Left renal cortex interstitium (tissue), 4 donors: ENCODE measurements at places on chromosomes 4 and X. TPM values are rescaled to one million over a fixed set of nuclear protein-coding genes. Genes with fewer than 3 reads are reported as not detected.

DNA sequence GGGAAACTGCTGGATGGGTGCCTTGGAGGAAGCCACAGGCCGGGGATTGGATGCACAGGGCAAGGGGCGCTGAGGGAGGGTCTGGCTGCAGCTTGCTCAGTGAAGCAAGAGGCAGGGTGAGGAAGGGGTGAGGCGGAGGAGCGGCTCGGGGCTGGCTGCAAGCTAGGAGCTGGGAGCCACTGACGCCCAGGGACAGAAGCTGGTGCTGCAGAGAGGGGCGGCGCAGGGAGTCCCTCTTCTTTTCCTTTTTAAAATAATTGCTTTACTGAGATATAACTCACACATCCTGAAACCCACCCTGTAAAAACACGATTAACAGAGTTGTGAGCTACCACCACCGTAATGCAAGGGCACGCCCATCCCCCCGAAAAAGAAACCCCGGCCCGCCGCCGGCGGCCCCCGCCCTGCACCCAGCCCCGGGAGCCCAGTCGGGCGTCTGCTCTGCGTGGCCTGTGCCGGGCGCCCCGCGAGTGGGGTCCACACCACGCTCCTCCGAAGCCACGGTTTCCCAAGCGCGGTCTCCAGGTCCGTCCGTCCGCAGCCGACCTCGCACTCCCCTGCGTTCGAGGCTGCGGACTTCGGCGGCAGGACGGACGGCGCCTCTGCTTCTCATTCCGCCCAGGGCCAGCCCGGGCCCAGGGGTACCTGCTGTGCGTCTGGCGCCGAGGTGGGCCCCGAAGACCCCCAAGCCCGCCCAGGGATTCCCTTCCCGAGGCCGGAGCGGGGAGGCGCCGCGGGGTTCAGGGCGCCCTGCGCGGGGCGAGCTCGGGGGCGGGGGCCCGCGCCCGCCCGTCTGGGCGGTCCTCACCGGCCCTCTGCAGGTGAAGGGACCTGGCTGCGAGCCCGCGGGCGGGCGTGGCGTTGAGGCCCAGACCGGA, 866 bp upstream of the UVSSA start:
- DNase-seq, result peak; percentile 68

DNA sequence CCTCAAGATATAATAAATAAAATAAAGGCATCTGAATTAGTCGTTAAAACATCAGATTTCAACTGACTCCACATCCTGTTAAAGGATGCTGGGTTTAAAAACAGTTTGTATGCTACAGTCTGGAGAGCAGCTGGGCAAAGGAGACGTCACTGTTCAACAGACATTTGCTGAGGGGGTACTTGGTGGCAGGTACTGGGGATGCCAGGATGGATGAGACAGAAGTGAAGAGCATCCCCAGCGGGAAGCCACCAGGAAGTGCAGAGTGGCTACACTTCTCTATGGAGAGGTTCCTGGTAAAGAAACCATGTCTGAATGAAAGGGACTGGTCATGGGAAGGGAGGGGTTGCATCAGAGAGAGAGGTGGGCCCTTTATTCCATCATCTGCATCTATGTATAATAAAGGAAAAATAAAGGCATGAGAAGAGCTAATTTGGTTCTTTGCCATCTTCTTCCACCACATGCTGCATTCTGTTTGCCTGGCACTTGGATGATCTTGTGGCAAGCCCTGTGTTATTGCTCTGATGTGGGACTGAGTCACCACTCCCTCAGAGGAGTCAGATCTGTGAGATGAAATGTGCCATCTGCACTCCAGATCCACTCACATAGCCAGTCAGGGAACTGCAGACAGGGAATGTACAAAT, 145.0 kb downstream of the SOWAHB start:
- no peak for DNase-seq

GRCh38 chr4:151246742-151247141, 30.2 kb upstream of the PRSS48 start:
- no peak for DNase-seq

GRCh38 chr4:147633113-147633512, 15.9 kb downstream of the TMEM184C start:
- DNase-seq, result no peak

DNA sequence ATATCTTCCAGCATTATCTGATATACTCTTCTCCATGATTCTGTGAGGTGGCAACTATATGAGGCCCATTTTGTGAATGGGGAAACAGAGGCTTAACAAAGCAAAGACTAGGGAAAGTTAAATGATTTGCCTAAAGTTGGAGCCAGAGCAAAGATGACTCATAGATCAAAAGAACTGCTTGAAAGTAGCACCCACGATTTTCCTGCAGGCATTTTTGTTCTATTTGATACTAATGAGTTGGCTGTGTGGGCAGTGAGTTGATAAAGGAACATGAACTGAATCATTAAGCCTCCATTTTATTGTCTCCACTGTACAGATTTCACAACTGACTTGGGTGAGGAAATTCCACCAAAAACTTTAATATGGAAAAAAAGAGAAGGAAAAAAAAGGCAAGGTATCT, 138.9 kb upstream of the IGFBP7 start:
- no peak for DNase-seq

DNA sequence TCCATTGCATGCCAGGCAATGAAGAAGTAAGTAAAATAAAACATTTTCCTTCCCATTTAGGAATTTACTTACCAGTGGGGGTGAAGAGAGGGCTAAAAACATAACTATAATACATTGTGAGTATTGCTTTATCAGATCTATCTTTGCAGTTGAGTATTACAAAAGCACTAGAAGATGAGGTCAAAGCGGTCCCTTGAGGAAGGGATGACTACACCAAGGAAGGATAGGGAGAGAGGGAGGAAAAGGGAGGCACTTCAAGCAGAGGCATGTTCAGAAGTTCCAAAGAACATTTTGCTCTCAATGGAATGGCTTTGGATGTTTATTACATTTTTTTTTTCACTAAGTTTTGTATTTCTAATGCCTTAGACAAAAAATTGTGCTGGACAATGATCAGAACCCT, 127.8 kb downstream of the TET2 start:
- DNase-seq, result no peak

GRCh38 chr4:15333692-15334633, 93.9 kb upstream of the C1QTNF7 start:
- DNase-seq, result no peak

- no peak for DNase-seq
Measured at GRCh38 chrX:2504706-2505332, 4.0 kb upstream of the DHRSX start.

DNA sequence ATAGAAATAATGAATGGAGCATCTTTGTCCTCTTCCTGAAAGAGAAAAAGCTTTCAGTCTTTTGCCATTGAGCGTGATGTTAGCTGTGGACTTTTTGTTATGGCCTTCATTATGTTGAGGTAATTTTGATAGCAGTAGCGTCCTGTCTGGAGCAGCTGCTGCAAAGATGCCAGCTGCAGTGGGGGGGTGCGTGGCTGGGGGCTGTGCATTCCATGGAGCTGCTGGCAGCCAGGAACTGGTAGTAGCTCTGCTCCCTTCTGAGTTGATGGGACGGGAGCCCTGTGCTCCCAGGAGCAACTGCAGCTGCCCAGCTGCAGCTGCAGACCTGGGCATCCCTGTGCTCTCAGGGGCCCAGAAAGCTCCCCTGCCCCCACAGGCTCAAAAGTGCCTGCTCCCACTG, 50.4 kb downstream of the CCDC160 start:
- no peak for DNase-seq

- DNase-seq, result no peak
Measured at GRCh38 chr4:106366026-106366425, 2.6 kb downstream of the GIMD1 start.

DNA sequence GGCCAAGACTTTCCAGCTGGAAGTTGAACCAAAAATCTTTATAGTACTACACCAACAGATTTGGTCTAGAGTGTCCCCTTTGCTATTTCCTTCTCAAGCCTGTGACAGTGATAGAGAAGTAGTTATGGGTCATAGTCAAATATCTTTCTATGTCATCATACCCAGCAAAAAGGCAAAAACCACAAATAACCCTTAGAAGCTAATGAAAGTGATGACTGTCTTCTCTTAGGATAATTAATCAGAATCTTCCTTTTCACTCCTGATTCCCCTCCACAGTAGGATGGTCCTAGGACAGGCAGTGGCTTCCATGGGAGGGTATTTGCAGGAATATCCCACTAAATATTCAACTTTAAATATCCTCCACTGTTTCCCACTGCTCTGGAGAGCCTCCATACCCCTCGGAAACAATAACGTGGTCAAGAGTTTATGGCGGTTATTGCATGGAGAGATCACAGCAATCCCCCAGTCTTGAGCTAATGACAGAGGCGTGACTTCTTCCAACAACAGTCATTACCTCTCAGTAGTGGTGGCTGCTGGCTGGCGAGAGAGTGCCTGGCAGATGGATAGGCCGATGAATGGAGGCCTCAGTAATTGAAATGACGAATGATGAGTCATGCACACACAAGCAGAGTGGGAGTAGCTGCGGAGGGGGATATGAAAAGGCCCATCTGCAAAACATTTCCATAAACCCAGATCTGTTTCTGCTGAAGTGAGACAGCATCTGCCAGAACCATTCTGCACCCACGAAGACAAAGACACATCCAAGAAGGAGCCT, 154.9 kb downstream of the STK32B start:
- DNase-seq, result no peak

DNA sequence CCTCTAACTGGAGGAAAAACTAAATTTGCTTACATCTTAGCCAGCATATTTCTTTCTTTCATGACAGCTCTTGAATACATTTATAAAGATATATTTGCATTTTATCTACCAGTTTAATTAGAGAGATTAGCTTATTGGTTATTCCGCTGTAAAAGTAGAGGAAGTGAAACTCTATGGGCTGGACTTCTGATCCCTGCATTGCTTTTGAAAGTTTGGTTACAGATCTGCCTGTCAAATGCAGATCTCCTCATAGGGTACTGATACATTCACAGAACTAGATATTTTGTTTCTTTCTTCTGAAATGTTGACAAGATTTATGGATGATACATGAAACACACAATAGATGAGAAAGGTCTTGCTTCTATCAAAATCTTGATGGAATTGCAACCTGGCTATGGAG, 581.4 kb upstream of the AADAT start:
- no peak for DNase-seq

- DNase-seq, result no peak
Measured at GRCh38 chrX:20270562-20270890, 3.8 kb upstream of the RPS6KA3 start.

DNA sequence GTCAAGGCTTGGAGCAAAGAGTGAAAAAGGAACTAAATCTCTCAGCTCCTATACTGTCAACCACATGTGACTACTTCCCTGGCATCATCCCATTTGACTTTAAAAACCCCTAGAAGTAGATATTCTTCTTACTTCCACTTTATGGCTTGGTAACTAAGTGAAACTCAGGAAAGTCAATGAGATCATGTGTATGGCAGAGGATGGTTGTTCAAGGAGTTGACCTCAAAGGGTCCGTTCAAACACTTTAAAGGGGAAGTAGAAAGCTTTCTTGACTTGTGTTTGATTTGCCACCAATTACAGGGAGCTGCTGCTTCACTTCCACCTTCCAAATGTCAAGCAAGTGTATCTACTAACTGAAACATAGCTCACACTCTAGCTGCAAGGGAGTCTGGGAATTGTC, 187.2 kb downstream of the RAB28 start:
- DNase-seq, result no peak

- peak; percentile 54 for DNase-seq
Measured at GRCh38 chr4:183443655-183444213, 702 bp upstream of the CDKN2AIP start.

DNA sequence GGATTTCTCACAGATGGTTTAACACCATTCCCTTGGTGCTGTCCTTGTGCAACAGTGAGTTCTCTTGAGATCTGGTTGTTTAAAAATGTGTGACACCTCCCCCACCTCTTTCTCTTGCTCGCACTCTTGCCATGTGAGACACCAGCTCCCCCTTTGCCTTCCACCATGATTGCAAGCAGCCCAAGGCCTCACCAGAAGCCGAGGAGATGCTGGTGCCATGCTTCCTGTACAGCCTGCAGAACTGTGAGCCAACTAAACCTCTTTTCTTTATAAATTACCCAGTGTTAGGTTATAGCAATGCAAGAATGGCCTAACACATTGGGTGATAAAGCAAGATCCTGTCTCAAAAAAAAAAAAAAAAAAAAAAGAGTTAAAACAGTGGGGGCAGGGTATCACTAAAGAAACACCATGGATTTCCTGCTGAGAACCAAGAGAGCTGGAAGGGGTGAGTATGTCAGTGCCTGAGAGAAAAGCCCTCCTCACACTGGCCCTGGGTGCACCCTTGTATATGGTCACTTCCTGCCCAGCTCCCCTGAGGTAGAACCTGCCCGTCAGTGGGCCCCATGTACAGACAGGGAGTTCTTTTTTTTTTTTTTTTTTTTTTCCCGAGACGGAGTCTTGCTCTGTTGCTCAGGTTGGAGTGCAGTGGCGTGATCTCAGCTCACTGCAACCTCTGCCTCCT, 46.4 kb downstream of the APOO start:
- DNase-seq, result no peak

GRCh38 chr4:117400039-117400835, 314.9 kb upstream of the TRAM1L1 start:
- no peak for DNase-seq

DNA sequence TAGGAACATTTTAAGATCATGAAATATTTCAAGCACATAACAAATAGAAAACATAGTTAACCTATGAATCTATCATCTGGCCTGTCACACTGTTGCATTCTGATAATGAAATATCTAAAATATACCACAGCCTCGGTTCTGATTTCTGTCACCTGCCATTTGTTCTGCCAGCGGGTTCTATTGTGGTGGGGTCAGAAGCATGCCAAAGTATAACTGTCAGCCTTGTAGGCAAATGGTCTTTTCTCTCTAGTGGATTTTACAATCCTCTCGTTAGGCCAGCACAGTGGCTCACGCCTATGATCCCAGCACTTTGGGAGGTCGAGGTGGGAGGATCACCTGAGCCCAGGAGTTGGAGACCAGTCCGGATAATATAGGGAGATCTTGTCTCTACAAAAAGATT, 47.9 kb downstream of the HTRA3 start:
- DNase-seq, result no peak

- no peak for DNase-seq
Measured at GRCh38 chr4:8745005-8745790, 126.4 kb downstream of the HMX1 start.

- no peak for DNase-seq
Measured at GRCh38 chr4:6603128-6603527, 28.1 kb downstream of the MAN2B2 start.

DNA sequence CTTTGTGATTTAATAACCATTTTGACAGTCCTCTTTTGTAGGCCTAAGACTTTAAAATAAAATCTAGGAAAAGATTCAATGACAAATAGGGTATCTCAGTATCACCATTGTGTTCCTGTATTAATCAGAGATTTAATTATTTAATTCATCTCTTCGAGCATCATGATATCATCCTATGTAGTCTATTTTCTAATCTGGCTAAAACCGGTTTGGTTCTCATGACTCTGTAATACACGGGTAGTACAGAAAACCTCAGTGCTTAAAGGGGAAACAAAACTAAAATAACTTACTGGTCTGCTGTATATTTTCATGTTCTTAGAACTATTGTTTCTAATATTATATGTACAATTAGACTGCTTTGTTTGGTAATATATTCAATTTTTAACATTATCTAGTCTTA, 23.7 kb upstream of the FBXW7 start:
- DNase-seq, result no peak

Gene DUSP21
- not detected for polyA plus RNA-seq

Gene HTRA3
- polyA plus RNA-seq, result 16.7 TPM

Gene TEX13D
- not detected for polyA plus RNA-seq

Gene XAGE1B
- not detected for polyA plus RNA-seq

Gene MMRN1
- 2.9 TPM for polyA plus RNA-seq

Gene GNRHR
- polyA plus RNA-seq, result 1.1 TPM

Gene ACOX3
- polyA plus RNA-seq, result 15.5 TPM

Gene INTU
- 25.1 TPM for polyA plus RNA-seq

Gene GATA1
- 0.82 TPM for polyA plus RNA-seq

Gene ZDHHC15
- 7.5 TPM for polyA plus RNA-seq

Gene ATG4A
- 11.9 TPM for polyA plus RNA-seq

Gene PAGE5
- polyA plus RNA-seq, result not detected

Gene SMIM10L2A
- 10.0 TPM for polyA plus RNA-seq

Gene CNGA1
- polyA plus RNA-seq, result 5.5 TPM

Gene RTL5
- 23.0 TPM for polyA plus RNA-seq

Gene TSPAN6
- 153 TPM for polyA plus RNA-seq
